Calu3 (cell line): ENCODE measurements at places on chromosomes 3 and 15. TPM values are rescaled to one million over a fixed set of nuclear protein-coding genes. Genes with fewer than 3 reads are reported as not detected.

DNA sequence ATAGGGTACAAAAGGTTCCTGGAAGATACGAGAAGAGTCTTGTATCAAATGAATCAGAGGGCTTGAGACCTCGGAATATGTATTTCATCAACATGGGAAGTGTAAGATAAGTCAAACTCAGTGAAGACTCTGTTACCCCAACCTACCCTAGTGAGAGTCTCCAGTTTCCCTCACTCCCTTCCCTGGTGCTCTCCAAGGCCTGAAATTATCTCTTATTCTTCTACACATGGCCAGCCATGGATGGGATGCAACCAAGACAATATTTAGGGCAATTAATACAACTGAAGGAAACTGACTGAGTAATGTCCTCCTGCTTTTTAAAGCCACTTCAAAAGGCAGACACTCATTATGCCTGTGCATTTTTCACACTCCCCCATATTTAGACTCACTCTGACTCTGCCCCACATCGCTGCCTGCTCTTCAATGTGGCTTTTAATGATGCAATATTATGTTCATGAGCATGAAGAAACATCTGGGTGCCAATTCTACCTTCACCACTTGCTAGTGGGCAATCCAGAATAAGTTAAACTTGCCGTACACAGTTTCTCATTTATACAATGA lies 137.1 kb upstream of the THBS1 start:
- DNase-seq, result no peak

- no peak for DNase-seq
Measured at GRCh38 chr15:66025972-66026371, 156.7 kb downstream of the RAB11A start.

DNA sequence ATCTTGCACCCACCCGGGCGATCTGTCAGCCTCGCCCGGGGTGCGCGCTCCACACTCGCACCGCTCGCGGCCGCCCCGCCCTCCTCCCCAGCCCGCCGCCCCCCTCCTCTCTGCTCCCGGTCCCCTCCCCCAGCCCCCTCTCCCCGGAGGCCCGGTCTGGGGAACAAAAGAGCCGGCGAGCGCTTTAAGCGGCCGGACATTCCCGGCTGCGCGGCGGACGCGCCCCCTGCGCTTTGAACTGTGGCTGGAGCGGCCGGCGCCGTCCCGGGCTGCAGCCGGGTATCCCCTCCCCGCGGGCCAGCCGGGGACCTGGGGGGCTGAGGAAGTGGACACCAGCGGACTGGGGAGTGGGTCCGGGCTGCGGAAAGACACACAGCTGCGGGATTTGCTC lies at the start of gene IGDCC3:
IGDCC3 (minus strand) TSS at position 27 of the 391 bp plus-strand sequence. CDS start 214 bp downstream, outside the sequence.
- no peak for DNase-seq

DNA sequence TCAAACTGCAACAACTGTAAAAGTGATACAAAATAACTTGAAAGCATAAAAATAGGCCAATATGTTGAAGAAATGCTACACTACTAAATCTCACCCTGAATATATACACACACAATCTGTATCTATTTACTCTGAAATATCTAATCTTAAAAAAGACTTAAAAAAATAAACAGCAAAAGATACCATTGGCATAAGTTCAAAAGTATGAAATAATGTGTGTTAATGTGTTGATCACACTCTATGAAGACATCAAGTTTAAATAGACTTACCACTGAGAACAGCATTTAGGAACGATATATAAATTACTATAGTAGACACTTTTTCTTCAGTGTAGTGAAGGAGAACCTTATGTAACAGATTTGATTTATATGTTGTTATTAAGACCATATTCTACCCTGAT lies 14.1 kb upstream of the SATB1 start:
- no peak for DNase-seq

DNA sequence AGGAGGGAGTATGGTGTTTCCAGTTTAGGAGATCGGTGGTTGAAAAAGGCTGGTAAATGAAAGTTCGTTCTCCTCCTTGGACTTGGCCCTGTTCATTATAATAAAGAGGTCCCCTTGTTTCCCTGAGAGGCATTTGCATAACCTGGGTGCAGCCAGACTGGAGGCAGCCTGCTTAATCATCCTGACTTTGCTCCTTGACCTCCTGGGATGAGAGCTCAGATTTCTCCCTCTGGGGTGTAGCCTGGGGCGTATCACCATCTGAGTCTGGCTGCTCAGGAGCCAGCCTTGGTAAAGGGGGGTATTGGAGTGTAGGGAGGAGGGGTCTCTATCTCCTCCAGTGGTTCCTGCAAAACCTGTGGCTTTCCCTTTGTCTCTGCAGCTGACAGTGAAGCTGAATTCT lies 21.3 kb upstream of the ACAD9 start:
- no peak for DNase-seq

GRCh38 chr3:127542441-127542952 lies 48.0 kb downstream of the TPRA1 start:
- no peak for DNase-seq

- no peak for DNase-seq
Measured at GRCh38 chr15:68439506-68439905, 7.5 kb upstream of the ITGA11 start.

GRCh38 chr3:173371848-173372487 lies 25.6 kb upstream of the NLGN1 start:
- DNase-seq, result peak; percentile 66

DNA sequence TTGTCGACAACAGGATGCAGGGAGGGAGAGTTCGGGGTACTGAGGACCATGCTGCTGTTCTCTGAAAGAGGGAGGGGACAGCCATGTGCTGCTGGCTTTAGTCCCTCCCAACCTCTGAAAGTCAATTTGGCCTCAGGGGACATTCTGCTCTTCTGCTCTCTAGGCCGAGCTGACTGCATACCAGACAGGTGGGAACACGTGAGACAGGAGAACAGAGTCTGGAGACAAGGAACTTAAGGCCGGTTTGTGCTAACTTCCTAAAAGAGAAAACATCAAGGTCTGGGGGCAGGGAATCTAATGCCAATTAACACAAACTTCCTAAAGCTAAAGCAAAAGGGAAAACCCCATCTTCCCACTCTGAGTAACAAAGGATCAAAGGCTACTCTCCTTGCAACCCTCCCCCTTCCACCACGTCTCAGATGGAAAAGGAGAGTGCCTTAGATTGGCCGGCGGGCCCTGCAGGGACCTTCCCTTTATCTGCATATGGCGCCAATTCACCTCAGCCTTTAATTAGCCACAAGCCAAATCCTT lies 41.0 kb downstream of the SLCO2A1 start:
- no peak for DNase-seq

DNA sequence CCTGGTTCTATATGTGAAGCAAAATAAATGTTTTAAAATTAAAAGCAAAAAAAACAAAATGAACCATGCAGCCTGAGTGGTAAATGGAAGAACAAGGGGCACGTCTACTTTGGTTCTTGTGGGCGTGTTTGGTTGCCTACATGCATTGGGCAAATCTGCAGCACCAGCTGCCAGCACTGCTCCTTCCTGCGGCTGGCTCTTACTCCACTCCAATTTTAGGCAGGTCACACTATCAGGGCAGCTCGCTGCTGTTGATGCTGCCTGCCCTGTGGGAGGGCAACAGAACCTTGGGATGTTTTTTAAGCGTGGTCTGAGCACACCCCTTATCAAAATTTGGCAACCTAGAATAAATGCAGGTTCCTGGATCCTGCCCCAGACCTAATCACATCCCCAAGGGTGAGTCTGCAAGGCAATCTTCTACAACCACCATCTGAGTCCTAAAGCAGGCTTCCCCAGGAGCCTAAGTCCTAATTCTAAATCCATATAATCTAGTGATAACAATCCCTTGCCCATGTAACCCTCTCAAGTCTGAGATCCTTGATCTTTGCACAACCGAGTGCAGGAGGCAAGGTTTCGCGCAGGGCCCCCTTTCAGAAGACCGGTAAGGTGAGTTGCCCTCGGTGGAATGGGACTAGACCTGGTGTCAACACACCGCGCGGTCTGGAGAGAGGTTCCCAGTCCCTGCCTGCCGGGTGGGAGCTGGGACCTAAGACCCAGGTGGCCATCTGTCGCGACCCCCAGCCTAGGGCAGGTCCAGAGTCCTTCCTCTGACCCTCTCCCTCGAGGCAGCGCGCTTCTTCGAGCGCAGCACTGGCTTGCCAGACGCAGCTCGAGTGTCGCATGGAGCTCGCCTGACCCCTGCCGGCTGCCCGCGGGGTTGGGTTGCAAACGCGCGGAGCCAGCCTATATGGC lies 15.9 kb downstream of the IVD start:
- DNase-seq, result peak; percentile 78

The NAALADL2 gene
- total RNA-seq, result 36.7 and 36.9 TPM in 2 replicates

The PAK6 gene
- total RNA-seq, result 7.0 and 7.1 TPM in 2 replicates

The CACNA2D2 gene
- 0.12 TPM in 1 of 2 replicates, not detected in the other for total RNA-seq

The TADA3 gene
- 45.8 and 48.5 TPM in 2 replicates for total RNA-seq

The GOLGA8N gene
- total RNA-seq, result 0.45 and 0.51 TPM in 2 replicates
